ENCODE measurements at places on chromosomes 6 and 20.
A peak's percentile ranks its signal among the peaks of the same experiment; 100 is the strongest.

- DNase-seq = peak; percentile 45
These were observed 17.6 kb downstream of the SLC18B1 start for GRCh38 chr6:132780770-132781371.

- no peak for DNase-seq
These were observed 59.8 kb downstream of the SOD2 start for GRCh38 chr6:159633196-159633595.

- DNase-seq = peak; percentile 95
These were observed 53.7 kb downstream of the BMP7 start for GRCh38 chr20:57212534-57213276.

DNA sequence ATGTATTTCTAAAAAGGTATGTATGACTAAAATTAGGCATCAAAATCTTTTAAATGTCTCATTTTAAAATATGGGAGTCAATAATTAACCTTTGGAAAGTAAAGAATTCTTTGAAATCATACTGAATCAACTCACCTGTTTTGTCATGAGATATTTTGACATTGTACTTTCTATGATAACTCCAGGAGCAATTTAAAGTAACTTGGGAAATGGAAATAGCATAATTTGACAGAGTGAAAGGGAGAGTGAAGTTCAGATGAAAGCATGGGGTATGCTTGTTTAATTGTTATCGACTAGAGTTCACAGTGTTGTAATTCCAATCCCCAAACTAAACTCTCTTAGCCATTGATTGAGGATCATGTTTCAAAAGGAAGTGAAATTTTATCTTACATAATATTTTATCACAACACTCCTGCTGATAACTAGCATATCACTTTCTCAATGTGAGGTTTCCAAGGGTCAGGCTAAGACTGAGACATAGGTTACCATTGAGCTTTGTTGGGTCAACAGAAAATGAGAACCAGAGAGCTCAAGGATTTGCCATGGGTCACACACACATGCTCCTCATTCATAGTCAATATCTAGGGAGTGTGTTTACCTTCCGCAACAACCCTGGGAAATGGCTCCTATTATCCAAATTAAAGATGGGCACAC, 2.3 kb downstream of the GSTA1 start:
- DNase-seq = no peak

DNA sequence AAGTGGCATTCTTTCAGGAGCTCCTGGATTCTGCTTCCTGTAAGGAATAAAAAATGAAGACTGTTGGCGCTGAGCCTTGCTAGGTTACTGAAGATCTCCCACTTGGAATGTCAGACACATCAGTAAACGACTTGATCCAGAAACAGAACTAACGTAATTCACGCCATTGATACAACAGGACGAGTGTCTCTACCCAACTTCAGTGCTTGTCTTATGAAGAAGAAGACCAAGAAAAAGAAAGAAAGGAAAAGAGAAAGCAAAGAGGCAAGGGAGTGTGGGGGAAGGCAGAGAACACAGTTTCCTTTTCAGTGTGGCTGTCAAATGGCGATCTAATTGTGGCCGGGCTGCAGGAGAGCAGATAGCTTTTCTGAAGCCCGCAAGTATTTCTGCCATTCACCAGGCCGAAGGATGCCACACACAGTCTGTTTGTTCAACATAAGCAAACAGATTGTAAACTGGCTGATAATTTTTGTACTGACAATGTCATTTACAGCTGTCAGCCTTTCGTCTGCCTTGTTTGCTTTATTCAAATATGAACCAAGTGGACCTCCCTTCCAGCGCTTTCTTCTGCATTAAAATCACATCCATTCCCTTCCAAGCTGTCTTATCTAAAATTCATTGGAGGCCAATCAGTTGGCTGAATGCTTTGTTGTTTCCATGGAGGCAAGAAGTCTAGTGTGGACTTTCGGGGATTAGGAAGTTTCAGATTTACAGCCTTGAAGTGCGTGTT, 180.6 kb downstream of the FOXA2 start:
- DNase-seq = peak; percentile 9

DNA sequence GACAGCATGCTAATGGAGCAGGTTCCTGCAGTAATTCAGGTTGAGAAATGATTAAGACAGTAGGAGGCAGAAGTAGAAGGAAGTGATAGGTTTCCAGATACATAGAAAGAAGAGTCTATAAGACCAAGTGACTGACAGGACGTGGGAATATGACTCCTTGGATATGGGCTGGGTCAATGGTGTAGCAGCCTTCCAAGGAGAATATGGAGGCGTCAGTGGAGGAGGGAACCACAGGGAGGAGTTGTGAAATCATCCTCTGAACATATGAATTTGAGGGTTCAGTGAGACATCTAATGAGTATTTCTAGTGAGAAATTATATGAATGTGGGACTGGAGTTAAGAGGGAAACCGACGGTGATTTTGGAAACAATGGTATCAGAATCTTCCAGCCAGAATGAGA, 43.3 kb downstream of the NUDT3 start:
- DNase-seq = no peak

DNA sequence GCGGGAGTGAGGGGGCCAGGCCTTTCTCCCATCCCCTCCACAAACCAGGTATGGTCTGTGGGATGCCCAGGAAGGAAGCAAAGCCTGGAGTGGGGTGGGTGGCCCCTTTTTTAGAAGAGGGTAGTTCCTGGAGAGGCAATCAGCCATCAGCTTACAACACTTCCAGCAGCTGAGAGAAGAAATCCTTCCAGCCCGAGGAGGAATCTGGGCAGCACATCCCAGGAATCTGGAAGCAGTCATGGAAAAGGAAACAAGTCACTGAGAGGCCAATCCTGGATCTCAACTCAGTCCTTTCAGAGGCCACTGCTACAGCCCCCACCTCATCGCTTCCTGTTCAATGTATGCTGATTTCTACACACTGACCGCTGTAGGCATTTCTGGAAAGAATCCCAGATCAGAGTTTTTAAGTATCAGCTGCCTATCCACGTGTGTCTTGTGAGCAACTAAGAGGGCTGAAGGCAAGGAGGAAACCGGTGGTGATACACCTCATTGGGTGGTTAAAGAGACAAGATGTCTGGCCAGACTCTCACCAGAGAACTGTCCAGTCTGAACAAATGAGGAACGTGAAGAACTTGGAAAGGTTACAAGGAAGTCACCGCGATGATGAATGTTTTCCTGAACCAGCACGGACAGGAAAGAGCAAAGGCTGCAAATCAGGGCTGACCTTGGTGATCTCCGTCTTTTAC, 92.9 kb upstream of the SHLD1 start:
- peak; percentile 93 for DNase-seq

DNA sequence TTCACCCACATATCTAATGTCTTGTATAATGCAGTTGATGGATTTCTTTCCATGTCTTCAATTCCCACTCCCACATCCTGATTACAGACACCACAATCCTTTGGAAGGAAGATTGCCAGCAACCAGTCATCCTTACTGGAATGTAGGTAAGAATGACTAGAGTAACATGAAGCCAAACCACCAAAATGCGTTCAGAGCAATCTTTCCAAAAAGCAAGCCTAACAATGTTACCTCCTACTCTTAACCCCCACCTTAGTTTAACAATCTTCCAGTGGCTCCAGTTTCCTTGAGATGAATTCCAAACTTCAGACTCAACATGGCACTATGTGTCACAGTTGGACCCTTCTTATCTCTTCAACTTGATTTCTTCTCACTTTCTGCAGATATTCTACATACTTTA, 685.6 kb downstream of the DOK5 start:
- peak; percentile 85 for DNase-seq

DNA sequence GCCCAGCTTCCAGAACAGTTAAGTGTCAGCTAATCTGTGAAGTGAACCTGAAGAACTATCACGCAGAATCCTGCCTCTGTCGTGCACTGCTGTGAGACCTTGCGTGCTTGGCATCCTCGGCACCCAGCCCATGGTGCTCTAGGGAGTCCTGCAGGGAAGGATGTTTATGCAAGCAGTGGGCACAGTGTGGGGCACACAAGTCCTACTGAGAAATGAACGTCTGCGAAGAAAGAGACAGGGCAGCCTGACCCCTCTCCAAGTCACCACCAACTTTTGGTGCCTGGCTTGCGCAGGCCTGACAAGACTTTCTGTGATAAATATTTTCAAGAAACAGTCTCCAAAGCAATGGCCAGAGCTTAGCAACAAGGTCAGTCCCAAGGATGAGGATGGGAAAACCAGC, 68.0 kb downstream of the MYH7B start:
- no peak for DNase-seq

GRCh38 chr20:41169791-41170351, 32.5 kb downstream of the PLCG1 start:
- peak; percentile 57 for DNase-seq

GRCh38 chr6:41509580-41509979, 36.6 kb upstream of the FOXP4 start:
- no peak for DNase-seq

GRCh38 chr6:128929869-128930268, 46.9 kb downstream of the LAMA2 start:
- DNase-seq = no peak

DNA sequence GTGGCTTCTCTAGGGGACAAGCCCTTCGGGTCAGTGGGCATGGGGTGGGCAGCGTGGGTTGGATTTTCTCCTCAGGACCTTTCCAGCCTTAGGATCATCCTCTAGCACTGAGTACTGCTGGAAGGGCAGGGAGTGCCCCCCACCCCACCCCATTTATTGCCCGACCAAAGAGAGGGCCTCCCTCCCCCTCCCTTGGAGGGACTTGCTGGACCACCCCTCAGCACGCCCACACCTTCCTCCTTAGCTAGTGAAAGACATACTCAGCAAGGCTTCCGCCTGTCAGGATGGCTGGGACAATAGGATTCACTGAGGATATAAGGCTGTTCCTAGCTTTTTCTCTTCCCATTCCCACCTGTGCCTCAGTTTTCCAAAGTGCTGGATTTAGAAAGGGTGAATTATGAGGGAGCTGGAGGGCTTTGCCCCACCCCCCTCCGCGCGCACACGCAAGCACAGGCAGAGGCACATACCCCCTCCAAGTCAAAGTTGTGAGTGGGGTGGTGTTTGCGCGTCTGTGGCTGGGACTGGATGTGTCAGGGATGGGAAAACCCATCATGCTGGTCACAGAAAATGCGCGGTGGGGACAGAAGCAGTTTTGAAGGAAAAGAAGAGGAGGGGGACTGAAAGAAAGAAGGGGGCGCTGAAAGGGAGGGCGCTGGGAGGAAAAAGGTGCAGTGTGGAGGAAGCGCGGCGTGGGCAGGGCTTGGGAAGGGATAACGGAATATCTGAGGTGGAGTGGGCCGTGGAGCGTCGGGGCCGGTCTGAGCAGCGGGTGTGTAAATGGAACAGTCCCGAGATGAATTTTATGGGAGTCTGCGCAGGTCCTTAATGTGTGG, 693 bp upstream of the SLC29A1 start:
- DNase-seq = no peak

GRCh38 chr6:96301781-96302180, 219.8 kb upstream of the UFL1 start:
- peak; percentile 13 for DNase-seq

GRCh38 chr6:152091851-152092341, 284.4 kb downstream of the ESR1 start:
- peak; percentile 67 for DNase-seq

Measured in astrocyte of the spinal cord (primary cell).